SW480 (cell line): ENCODE measurements at places on chromosomes 11 and 22.

DNA sequence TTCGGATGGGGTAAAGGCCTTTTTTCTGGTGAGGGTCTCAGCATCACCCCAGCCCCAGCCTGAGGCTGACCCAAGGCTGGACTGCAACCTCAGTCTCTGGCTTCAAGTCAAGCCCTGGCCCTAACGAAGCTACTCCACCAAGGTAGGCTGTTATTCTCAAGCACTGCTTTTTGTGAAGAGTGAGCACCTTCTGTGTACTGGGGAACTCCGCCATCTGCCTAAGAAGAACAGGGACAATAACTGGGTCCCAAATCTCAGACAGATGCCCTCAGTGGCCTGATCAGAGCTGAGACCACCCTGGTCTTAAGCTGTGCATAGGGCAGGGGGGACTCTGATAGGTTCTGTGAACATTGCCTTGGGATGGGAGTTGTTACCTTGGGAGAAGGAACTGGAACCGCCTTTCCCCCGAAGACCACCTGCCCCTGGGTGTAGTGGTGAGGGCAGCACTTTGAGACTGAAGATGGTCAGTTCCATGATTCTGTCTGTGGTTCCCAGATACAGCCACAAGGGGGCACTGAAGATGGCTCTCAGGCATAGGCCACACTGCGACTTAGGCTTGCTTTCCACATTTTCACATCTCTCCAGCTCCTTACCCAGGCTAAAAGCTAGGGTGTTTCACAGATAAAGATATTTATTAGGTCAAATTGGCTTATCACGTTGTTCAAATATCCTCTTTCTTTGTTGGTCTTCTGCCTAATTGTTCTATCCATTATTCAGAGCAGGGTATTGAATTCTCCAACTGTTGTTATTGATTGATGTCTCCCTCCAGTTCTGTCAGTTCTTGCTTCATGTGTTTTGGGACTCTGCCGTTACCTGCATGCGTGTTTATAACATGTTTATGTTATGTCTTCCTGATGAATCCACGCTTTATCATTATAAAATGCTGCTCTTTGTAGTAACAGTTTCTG, 11.8 kb upstream of the UVRAG start:
- peak; percentile 45 for DNase-seq

- no peak for DNase-seq
Observed at GRCh38 chr22:49330421-49331222, 497.1 kb downstream of the BRD1 start.

DNA sequence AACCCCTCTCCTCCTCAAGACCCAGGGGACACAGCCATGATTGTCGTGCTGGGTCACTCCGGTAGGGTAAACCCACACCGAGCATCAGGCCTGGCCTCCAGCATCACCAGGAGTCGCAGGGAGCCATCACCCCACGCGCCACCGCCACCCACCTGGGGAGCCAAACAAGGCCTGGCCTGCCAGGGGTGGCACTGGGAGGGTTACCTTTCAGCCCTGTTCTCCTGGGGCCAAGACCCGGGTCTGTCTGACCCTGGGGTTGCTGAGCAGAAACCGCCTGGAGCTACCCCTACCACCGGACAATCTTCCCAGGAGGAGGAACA, 39.3 kb upstream of the NNMT start:
- DNase-seq, result no peak

DNA sequence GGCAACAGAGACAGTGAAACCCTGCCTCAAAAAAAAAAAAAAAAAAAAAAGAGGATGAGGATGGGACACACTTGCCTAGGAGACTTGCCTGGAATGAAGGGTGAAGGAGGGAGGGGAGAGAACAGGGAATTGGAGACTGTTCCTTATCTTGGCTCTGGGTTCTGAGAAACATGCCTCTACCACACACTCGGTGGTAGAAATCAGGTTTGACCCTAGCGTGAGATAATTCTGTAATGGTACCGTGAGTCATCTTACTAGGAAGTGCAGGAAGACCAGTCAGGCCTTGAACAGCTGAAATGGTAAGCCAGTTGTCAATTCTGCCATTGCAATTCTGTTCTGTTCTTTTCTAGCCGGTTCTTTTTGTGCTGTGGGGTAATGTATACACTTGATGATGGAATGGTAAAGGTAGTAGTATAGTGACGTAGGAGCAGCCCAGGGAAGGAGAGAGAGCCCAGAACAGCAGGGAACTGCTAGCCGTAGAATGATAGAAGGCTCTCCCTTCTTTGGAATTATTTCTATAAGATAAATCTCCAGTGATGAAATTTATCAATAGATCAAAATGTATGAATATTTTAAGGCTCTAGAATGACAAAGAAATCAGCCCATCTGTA, 3.9 kb upstream of the AMBRA1 start:
- DNase-seq, result no peak

DNA sequence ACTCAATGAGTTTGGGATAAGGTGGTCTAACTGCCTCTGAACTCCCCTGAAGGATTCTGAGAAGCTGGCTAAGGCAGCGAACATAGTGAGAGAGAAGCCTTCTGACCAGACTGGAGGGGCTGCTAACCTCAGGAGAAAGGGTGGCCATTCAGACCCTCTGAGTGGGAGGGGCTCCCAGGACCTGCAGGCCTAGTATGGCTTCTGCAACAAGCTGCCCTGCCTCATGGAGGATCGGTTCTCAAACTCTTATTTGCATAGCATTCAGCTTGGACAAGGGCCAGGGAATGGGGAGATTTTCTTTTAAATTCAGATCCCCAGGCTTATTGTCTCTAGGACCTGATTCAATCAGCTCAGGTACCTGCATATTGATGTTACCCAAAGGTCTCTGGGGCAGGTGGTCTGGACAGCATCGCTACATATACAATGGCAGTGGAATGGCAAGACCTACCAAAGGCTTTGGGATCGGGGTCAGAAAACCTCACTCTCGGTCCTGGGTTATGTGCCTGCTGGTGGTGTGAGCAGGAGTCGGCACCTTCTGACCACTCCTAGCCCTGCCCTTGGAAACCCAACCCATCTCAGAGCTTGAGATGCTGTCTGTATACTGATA, 599.1 kb downstream of the BRD1 start:
- no peak for DNase-seq

DNA sequence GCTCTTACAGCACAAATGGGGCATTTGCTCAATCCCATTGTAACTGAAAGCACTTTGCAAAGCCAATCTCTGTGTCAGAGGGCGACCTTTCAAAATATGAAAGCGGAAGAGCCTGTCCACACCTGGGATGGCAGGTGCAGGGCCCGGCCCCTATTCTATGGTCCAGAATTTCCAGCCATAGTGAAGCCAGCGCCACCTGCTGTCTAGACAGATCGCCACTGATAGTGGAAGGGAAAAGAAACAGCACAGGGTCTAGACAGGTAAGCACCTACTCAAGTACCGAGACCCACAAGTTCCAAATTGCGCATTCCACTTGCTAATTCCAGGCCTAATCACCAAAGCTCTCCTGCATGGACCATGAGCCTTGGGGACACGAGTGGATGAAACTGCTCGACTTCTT, 141.4 kb downstream of the NTM start:
- peak; percentile 51 for DNase-seq

DNA sequence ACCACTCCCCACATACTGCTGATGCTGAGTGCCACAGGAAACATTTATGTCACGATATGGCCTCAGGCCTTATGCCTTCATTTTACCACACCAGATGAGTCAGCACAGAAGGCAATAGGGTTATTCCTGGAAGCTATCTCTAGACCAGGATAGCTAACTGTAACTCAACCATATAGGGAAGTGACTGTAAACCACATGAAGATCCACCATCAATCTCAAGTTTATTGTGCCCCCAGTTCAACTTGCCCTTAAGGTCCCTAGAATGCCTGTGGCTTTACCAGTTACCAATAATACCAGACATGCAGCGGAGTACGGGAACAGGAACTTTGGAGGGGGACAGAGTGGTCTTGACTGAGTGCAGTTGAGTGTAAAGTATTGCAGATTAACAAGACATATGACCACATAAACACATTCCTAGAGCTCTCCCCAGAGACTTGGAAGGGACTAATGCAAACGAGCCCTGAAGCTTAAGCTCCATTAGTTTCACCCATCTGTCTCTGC, 180.9 kb downstream of the KIF18A start:
- peak; percentile 43 for DNase-seq

DNA sequence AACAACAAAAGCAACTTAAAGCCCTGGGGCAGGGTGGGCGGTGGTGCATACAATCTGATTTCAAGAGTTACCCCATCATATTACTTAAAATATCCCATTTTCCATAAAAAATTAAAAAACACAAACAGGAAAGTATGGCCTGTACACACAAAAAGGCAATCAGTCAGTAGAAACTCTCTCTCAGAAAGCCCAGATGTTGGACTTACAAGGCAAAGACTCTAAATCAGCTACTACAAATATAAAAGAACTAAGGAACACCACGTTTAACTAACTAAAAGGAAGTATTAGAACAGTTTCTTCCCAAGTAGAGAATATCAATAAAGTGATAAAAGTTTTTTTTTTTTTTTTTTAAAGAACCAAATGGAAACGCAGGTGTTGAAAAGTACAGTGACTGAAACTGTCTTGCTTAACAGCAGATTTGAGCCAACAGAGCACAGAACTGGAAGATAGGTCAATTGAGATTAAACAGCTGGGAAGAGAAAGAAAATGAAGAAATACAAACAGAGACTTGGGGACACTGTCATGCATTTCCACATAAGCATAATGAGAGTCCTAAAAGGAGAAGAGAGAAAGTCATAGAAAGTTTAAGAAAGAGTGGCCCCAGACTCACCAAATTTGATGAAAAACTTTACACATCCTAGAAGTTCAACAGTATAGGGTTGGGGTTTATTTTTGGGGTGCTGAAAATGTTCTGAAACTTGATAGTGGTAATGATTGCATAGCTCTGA, 8.6 kb downstream of the SC5D start:
- DNase-seq, result no peak

DNA sequence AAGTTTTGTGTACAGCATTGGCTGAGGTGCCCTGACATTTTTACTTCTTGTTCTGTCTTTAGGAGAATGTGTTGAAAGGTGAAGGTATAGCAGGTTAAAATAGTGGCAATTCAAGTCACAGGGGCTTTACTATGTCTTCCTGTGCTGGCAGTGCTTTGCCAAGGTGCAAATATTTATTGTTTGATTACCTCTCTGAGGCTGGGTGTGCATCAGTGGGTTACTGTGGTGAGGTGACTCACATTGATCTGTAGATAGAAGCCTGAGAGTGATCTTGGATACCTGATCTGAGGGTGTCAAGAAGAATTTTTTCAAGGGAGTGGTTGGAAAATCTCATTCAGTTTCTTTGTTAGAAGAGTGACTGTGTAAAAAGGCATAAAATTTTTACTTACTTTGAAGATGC, 90.0 kb downstream of the ARHGAP42 start:
- DNase-seq, result peak; percentile 97

GRCh38 chr11:16745950-16746605, 7.6 kb downstream of the C11orf58 start:
- no peak for DNase-seq

GRCh38 chr11:102733232-102733875, 8.6 kb upstream of the MMP8 start:
- DNase-seq, result peak; percentile 75

DNA sequence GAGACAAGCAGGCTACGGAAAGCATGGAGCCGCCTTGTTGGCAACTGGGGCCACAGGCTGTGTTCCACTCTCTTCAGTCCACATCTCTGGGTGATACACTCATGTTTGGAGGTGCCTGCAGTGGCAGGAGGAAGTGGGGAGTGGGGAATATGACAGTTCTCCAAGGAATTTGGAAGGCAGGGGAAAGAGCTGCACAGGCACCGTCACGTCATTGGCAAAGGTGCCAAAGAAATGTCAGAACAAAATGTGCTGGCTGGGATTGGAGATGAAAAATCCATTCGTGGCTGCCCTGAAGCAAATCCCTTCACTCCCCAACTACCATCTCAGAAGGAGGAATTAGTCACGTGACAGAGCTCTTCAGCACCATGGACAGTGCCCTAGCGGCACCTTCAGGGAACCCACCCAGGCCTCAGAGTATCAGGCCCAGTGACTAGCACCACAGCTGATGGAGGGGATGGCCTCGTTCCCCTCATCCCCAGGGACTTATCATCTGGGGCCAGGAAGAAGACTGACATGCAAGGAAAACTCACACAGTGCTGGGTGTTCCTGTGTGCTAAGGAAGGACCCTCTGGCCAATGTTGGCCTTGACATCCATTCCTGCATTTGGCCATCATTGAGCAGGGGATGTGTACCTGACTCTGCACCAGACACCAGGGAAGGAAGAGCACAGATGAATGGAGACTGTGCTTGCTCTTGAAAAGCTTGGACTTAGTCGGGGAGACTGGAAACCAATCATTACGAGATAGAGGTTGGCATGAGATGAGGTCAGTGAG, 48.5 kb upstream of the PRDM11 start:
- no peak for DNase-seq

DNA sequence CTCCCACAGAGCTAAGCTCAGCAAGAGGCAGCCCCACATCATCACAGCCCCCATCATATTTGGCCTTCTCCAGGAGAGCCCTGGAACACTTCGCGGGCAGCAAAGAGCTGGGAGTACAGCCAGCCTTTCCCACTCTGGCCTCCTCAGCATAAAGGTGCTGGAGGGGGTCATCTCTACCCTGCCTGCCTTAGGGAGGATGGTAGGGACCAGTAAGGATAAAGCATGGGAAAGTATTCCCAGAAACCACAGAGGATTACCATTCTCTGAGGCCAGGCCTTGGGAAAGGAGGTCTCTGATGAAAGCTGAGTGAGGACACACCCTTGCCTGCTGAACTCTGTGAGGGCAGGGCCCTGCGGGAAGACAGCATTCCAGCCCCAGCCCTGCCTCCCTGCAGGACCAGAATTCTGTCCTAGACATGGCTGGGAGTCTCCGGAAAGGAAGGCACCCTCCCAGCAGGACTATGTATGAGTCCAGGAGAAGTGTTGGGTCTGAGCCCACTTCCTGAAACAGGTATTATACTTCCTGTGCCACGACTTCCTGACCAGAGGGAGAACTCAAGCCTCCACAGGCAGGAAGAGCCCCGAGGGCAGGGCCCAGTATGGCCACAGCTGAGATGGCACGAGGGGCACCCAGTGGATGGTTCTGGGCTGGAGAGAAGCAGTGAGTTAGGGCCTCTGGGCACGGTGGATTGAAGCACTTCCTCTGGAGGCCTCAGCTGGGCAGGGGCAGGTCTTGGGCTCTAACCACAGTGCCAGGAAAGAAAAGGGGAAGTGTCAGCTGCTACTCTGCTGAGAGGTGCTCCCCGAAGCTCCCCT, 12.9 kb upstream of the CASTOR1 start:
- peak; percentile 83 for DNase-seq

GRCh38 chr11:118263695-118264568, at the start of gene MPZL2:
TSS of gene MPZL2 (minus strand) at chr11:118264297. CDS start at chr11:118264153, 144 bp downstream.
- peak; percentile 92 for DNase-seq

GRCh38 chr11:66869567-66869870, 12.7 kb downstream of the LRFN4 start:
- no peak for DNase-seq

- no peak for DNase-seq
Observed at GRCh38 chr22:22228421-22228820, 16.2 kb upstream of the VPREB1 start.

GRCh38 chr22:22906907-22907550, 19.4 kb downstream of the IGLL5 start:
- DNase-seq, result no peak

- peak; percentile 37 for DNase-seq
Observed at GRCh38 chr11:18723991-18724390, 2.0 kb downstream of the IGSF22 start.

GRCh38 chr11:116274521-116274920, 498.3 kb downstream of the BUD13 start:
- no peak for DNase-seq
